ENCODE measurements at places on chromosomes 13 and 19.

- DNase-seq: no peak
Measured at GRCh38 chr19:56960959-56961543, 120.5 kb upstream of the PEG3 start.

DNA sequence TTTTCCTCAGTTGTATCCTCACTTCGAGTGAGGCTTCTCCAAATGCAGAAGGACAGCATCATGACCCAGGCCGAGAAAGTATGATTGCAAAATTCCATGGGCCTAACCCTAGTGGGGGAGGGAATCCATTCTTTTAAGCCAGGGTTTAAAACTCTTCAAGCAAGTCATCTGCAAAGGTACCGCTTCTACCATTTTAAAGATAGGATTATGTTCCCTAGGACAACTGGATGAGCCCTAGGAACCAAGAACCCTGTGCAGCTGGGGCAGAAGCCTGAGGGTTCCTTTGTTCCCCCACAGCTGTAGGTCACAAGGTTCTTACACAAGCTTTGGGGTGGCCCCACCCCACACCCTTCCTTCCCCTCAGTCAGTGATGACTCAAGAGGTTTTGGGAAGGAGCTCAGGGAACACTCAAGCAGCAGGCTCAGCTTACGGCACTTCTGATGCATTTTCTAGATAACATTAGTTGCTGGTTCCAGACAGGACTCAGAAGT is 13.5 kb downstream of the ARL11 start:
- peak; percentile 94 for DNase-seq

DNA sequence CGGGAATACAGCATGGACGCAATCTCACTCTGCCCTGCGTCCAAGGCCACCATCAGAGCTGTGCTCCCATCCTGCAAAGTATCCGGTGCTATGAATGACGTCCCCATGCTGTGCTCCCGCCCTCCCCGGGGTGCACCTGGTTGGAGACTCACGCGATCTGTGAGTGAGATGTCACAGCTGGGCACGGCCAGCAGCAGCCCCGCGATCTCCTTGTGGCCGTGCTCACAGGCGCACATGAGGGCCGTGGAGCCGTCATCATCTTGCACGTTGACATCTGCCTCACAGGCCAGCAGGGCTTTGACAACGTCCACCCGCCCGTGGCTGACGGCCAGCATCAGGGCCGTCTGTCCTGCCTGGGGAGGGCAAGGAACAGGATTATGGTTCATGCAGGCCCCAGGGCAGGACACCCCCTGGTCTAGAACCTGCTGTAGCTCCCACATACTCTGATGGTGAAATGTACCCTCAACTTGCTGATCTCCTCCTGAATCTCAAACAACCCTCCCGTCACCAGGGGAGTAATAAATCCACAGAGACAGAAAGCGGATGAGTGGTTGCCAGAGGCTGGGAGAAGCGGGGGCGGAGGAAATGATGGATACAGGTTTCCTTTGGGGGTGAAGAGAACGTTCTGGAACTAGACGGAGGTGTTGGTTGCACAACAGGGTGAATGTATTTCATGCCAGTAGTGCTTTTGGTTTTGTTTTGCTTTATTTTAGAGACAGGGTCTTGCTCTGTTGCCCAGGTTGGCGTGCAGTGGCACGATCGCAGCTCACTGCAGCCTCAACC is 14.5 kb upstream of the SPC24 start:
- no peak for DNase-seq

GRCh38 chr19:46089432-46089831 is 35.1 kb downstream of the IGFL3 start:
- no peak for DNase-seq

DNA sequence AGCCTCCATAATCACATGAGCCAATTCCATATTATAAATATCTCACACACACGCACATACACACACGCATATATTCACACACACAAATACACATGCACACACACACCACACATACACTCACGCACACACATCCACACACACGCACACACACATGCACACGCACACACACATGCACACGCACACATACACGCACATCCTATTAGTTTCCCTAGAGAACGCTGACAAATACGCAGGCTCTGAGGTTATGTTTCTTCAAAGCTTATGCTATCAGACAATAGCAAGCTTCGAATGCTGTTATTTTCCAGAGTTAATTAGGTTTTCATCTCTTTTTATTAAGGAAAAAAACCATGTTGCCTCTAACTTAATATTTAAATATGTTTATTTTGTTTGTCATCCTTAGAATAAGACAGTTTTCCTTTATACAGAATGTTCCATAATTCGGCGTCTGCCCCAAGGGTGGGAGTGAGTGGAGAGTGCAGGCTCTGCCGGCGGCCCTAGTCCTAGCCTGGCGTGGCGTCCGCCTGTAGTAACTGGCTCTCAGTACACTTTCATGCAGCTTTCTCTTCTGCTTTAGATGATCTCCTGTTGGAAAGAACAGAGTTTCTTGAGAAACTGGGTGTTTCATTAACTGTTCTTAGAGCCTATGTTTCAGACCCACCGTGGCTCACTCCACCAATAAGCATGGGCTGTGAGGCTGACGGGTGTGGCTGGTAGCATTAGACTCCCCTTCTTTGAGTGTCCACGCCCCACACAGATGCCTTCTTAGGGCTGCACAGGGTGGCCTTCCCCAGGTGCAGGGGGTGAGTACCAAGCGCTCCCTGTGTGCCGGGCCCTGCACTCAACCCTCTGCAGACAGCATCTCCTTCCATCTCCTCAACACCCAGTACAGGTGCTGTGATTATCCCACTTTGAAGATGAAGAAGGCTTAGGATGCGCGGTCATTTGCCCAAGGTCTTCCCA is 30.4 kb upstream of the ANKRD10 start:
- DNase-seq: no peak

GRCh38 chr13:26760832-26761582 is 421 bp upstream of the GPR12 start:
- DNase-seq: no peak

DNA sequence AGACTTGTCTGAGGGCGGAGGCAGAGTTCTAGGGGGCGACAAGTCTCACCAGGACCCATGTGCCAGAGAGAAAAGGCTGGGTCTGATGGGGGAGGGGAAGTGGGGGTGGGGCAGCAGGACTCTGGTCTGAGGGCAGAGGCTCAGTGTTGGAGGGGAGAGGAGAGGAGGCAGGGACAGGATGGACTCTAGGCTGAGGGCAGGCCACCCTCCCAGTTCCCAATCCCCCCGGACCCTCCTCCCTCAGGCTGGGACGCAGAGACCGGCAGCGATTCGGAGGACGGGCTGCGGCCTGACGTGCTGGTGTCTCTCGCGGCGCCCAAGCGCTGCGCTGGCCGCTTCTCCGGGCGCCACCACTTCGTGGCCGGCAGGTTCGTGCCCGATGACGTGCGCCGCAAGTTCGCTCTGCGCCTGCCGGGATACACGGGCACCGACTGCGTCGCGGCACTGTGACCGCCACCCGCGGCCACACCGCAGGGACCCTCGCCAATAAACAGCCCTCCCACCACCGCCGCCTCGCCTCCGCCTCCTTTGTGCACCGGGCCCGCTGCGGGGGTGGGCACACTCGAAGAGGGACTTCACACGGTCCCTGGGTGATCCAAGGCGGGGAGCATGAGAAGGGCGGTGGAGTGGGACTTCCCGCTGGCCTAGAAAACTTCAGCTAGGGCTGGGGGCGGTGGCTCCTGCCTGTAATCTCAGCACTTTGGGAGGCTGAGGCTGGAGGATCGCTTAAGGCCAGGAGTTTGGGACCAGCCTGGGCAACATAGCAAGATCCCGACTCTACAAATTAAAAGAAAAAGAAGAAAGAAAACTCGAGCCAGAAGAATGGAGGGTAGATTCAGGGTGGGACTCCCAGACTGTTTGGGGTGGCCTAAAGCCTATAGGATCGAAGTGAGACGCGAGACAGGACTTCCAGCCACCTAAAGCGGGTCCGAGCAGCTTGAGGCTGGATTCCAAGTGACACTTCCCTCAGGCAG is 703 bp upstream of the CILP2 start:
- no peak for DNase-seq

DNA sequence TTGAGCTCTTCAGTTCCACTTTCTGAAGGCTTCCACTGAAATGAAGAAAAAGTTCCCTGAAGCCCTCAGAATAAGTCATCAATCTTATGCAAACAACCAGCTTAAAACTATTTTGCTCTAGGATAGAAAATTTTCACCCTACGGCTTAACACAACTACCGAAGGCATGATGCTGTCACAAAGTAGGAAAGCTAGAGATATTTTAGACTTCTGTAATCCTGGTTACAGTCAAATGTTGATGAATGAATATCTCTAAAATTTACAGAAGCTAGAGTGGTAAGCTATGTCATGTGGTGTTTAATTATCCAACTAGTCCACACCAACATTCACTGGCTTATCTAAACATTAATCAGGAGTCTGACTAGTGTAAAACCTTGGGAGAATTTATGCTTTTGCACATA is 197.9 kb downstream of the SUCLA2 start:
- DNase-seq: no peak

GRCh38 chr19:49057636-49058234 is at the start of gene CGB7:
Gene CGB7, minus strand, starts transcription at chr19:49057749. Its CDS starts 2,374 bp downstream, at chr19:49055375.
- peak; percentile 63 for DNase-seq

Measured in suppressor macrophage treated with lipopolysaccharide for 4 hours (primary cell).